Astrocyte of the spinal cord (primary cell): ENCODE measurements at places on chromosomes 5 and 9.

DNA sequence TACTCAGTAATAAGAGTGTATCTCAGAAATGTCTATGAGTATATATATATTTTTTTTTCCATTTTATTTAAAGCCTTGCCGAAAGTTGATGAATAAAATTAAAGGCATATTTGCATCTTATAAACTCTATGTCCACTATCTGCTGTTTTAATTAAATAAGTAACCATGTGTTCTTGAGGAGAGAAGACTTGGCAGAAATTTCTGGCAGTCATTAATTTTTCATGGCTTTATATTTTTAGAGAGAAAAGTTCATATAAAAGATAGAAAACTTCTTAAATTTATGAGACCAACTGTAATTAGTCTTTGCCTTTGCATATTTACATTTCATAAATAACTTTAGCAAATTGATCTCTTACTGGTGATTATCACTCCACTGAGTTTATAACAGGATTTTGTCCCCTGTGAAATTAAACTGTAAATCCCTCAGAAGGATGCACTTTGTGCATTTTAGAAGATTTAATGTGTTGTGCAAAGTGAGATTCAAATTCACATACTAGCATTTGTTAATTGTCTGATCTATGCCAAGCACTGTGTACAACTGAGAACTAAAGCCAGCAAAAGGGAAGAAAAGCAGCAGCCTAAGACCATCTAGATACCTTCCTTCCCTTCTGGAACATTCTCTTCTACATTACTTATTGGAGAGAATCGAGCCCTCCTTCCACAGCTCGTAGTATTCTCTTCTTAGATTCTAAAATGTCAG lies 108.7 kb downstream of the SNCAIP start:
- no peak for DNase-seq

DNA sequence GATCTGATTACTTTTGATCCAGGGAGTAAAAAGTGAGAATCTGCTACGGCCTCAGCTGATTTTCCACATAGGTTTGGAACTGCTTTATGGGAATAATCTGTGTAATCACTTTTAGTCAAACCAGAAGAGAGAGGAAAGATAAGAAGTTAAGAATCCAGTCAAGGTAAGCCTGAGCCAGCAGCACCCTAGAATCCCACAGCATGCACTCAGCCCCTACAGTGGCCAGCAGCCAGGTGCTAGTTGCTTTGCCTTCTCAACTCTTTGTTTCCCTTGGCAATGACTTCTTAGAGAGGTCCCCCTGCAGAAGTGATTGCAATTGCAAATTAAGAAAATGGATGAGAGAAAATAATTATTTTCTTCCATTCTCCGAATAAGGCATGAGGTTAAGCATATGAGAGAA lies 59.7 kb upstream of the TMED7 start:
- no peak for DNase-seq

- DNase-seq = peak; percentile 65
Measured at GRCh38 chr5:157574456-157575380, 857 bp downstream of the ADAM19 start.

DNA sequence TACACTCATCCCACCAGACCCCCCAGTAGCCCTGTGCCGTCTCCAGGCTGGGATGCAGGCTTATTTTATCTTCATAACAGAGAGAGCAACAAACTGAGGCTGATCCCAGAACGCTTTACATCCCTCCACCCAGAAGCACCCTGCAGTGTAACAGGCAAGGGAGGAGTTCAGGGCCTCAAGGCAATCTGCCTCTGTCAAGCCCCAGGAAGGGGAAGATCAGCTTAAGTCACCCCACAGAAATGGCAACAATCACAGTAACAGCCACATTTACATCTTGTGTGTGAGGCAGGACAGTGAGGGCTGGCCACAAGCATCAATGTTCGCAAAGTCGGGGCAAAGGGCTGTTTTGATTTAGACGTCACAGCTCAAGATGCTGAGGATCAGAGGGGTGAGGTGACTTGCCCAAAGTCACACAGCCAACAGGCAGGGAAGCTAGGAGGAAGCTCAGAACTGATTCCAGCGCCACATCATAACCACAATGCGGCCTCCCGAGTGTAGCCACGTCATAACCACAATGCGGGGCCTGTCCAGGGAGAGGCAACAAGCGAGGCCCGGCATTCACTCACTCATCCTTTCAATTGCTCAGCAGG lies 14.4 kb downstream of the STK10 start:
- peak; percentile 91 for DNase-seq

- DNase-seq = no peak
Measured at GRCh38 chr9:12875191-12875590, 100.4 kb downstream of the LURAP1L start.

DNA sequence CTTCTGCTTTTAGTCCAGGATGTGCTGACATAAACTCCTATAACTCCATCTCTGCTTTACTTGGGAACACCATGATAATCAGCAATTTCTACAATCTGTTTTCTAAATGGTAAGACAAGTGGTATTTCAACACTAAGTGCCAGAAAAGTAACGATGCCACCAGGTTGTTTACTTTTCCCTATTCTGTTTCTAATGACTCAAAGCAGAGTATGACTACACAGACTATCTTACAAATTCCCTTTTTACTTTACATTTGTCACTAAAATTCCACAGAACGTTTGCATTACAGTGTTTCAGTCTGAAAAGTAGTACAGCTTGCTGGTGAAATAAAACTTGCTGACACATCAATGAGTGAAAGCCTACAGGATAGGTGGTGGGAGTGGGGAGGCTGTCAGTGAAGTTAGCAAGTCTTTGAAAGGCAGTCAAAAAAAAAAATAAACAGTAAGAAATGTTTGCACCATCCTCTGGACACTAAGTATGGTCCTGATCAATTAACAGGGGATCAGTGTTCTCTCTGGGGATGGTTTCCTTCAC lies 186.5 kb downstream of the LURAP1L start:
- DNase-seq = no peak

DNA sequence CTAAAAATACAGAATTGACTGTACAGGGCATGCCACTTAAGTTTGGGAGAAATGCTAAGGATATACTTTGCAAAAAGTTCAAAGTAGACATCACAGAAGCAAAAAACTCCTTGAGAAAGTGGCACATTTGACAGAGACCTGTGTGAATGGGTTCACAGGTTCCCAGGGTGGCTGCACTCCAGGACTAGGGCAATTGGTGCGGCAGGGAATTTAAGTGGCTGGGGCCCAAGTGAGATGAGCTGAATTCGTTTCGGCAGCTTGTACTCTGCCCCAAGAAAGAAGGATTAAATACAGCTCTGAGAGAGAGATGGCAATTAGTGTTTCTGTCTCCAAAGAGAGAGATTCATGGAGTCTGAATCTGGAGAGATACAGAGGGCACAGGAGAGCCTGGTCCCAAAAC lies 280.1 kb downstream of the FBXL17 start:
- DNase-seq = no peak
